ENCODE measurements at places on chromosomes 4 and X.

DNA sequence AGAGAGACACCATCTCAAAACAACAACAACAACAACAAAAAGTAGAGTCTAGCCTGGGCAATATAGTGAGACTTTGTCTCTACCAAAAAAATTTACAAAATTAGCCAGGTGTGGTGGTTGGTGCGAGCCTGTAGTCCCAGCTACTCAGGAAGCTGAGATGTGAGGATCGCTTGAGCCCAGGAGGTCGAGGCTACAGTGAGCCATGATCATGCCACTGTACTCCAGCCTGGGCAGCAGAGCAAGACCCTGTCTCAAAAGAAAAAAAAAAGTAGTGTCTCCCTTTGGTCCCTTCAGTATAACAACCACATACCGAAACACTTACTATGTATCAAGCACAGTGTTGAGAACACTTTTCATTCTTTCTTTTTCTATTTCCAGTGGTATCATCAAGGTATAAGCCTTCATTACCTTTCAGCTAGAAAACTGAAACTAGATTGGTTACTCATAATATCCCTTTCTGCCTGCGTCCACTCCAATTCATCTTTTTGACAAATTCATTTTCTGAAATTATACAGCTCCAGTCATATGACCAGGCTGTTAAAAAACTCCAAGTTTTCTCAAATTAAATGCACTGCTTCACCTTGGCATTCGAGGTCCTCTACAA is 54.1 kb downstream of the RPS6KA3 start:
- no peak for DNase-seq

GRCh38 chrX:6667048-6667768 is 132.3 kb upstream of the VCX3A start:
- DNase-seq: peak; percentile 40

- DNase-seq: no peak
Observed at GRCh38 chr4:8773124-8773931, 98.3 kb downstream of the HMX1 start.

DNA sequence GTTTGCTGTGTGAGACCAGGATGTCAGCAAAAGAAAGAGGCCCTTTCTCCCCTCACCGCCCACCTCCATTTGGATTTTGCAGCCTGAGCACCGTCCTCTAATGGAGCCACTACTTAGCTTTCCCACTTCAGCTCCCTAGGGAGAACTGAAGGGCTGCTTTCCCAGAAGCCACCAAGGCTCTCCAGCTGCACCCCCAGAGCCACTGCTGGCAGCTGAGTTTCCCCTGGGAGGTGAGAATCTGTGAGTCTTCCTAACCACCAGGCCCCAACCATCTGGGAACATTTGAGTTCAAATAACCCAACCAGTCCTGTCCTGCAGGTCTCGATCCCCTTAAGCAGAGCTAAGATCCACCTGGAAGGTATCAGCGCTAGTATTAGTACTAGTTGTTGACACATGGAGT is 173.1 kb upstream of the USP9X start:
- DNase-seq: peak; percentile 47

DNA sequence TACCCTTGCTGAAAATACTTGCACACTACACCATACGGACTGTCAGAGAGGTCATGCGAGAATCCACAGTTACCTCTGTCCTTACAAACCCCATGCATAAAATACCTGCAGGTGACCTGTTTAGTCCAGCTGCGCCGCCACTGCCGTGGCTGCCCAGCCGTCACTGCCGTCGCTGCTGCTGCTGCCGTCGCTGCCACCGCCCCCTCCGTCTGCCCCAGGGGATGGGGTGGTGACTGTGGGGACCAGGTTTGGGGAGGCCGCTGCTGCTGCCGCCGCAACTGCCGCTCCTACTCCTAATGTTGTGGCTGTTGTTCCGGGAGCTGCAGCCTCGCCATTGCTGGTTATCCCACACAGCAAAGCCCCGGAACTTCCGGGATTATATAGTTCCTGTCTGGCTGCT is 141.8 kb upstream of the ZCCHC13 start:
- no peak for DNase-seq

DNA sequence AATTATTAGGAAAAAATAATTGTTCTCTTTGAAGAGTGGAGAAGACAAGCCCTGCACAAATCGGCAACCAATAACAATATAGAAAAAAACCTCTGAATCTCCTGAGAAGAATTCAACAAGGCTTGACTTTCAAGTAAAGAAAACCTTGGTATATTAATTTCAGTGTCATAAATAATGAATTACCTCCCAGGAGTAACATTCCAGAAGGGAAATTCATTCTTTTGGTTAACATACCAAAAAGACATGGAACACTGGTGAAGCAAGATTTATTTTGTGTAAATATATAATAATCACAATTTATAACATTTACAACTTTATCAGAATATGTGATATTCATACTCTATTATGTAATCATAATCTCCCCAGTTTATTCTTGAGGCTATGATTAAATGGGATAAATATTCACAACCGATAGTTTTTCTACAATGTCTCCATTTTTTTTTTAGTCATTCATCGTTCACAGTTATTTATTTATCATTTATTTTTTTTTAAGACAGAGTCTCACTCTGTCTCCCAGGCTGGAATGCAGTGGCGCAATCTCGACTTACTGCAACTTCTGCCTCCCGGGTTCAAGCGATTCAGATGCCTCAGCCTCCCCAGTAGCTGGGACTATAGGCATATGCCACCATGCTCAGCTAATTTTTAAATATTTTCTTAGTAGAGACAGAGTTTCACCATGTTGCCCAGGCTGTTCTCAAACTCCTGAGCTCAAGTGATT is 53.0 kb upstream of the RPS6KA6 start:
- no peak for DNase-seq

DNA sequence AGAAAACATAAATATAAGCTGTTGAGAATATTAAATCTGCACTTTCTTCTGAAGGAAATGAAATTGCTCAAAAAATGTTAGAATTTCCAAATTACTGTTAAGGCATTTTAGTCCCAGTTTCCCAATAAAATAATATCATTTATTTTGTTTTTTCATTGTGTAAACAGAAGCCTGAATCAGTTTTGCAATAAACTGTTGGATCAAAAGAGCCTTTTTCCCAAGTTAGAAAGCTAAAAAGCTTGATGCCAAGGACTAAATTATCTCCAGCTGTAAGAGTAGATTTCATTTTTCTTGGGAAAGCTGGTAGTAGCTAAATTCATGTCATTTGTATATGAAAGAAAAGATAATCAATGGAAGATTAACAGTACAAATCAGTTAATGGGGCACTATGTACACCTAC is 95.8 kb downstream of the RNF150 start:
- DNase-seq: no peak

- DNase-seq: no peak
Observed at GRCh38 chrX:12657881-12658280, 133.3 kb upstream of the PRPS2 start.

DNA sequence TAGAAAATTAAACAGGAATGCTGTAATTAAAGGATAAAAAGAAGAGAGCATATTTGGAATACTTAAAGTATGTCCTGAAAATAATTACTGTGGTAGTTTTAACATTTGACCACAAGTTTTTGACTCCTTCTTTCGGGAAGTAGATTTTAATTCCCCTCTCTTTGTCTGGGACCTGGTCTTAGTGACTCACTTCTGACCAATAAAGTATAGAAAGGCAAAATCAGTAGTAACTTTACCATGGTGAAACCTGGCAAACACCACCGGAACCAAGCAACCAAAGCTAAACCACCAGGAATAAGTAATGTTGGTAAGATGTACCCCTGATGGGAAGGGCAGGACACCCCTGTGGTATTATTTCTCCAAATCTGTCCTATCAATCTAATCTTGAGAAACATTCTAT is 314.8 kb downstream of the PDHA2 start:
- DNase-seq: no peak

- DNase-seq: peak; percentile 69
Observed at GRCh38 chr4:125481334-125482045, 166.7 kb downstream of the FAT4 start.

- no peak for DNase-seq
Observed at GRCh38 chr4:128820671-128821070, 11.2 kb downstream of the JADE1 start.

DNA sequence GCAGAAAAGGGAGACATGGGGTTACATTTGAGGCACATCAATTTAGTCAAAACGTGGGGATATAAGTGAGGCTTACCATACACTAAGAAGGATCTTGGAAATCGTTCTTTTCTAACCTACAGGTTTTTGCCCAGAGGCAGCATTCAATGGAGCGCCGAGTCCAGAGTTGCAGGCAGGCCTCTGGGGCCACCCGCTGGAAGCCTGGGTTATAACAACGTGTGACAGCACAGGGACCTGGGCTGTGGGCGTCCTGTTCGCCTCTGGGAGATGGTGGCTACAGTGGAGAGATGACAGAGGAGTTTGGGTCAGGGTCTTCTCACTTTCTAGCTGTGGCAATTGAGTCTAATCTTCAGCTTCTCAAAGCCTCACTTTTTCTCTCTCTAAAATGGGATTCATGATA is 53.9 kb downstream of the ENPP6 start:
- DNase-seq: peak; percentile 74

GRCh38 chr4:1856071-1856942 is at the start of gene LETM1:
TSS of gene LETM1 (minus strand) at chr4:1856156. CDS start at chr4:1855950, 206 bp downstream.
- peak; percentile 97 for DNase-seq

GRCh38 chr4:2385516-2385915 is 32.9 kb downstream of the ZFYVE28 start:
- no peak for DNase-seq

- peak; percentile 76 for DNase-seq
Observed at GRCh38 chr4:76984127-76984526, 34.6 kb downstream of the SEPTIN11 start.

- DNase-seq: no peak
Observed at GRCh38 chr4:77309496-77309895, 152.5 kb downstream of the CCNG2 start.

DNA sequence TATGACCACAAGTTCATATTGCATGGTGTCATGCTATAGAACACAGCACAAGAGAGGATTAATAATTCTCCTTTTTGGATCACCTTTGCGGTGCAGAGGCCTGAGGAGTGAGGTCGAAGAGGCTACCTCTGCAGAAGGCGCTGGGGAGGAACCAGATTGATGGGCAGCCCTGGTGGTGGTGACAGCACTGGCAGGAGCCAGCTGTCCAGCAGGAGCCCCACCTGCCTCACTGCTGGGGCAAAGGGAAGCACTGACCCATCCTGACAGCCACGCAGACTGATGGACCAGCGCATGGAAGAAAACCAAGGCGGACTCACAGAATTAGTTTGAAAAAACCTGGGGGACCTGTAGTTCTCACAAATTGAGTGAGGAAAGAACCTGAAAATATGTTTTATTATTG is 50.9 kb downstream of the COX18 start:
- DNase-seq: no peak

GRCh38 chr4:55547466-55547770 is 709 bp upstream of the CLOCK start:
- DNase-seq: no peak

GRCh38 chr4:53907772-53908171 is 156.6 kb downstream of the CHIC2 start:
- no peak for DNase-seq

- no peak for DNase-seq
Observed at GRCh38 chrX:118779581-118779980, 44.0 kb upstream of the ZCCHC12 start.

DNA sequence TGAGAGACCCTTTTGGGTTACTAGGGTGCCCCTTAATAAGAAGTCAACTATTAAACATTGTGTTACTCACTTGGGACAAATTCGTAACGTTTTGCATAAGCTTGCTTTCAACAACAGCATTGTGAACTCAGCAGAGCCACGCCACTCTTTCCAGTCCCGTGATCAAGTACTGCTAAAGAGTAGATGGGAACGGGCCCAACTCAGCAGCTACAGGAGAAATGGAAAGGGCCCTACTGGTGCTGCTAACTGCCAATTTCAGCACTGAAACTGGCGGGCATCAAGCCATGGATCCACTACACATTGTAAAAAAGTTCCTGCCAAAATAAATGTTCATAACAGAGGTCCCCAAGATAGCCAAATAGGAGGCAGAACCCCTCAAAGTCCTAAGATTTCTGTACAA is 19.0 kb upstream of the DHX15 start:
- no peak for DNase-seq

DNA sequence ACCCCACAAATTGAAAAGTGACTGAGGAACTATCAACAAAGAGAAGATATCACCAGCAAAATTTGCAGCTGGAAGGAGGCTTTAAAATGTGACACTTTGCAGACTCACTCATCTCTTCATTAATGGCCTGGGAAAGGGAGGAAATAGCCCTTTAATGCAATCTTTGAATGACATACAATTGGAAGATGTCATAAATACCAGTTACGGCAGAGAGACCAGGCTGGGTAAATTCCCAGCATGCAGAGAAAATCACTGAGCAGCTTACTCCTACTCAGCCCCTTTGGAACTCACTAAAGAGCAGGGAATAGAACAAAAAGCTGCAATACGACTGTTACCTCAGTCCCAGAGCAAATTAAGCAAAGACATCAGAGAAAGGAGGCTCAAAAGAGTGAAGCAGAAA is 238.9 kb downstream of the HS3ST1 start:
- no peak for DNase-seq

GRCh38 chr4:63708661-63709060 is 700.6 kb downstream of the TECRL start:
- DNase-seq: no peak

DNA sequence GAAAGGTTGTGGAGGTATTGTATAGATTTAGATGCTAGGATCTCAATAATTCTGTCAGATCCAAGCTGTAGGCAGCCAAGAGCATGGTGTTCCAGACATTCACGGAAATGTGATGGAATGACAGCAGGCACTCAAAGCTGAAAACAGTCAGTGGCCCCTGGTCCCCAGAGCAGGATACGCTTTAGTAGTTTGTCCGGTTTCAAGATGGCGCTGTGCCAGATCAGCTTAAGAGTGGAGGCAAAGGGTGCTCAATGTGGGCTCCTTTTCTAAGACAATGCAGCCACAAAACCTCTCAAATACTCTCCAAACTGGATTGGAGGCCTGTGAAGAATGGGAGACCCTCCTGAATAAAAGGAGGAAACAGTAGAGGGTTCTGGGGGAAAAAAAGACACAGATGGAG is 291.2 kb upstream of the HS3ST1 start:
- no peak for DNase-seq

- DNase-seq: no peak
Observed at GRCh38 chr4:170274616-170275015, 184.9 kb upstream of the AADAT start.

GRCh38 chr4:156223985-156224384 is 270.3 kb upstream of the CTSO start:
- DNase-seq: no peak

DNA sequence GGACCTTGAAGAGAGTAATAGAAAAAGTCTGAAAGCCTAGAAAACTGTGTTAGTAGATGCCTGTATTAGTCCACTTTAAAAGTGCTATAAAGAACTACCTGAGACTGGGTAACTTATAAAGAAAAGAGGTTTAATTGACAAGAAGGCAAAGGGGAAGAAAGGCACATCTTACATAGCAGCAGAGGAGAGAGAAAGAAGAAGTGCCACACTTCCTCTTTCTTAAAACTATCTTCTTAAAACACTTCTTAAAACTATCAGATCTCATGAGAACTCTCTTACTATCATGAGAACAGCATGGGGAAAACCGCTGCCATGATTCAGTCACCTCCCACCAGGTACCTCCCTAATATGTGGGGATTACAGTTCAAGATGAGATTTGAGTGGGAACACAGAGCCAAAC is 18.8 kb upstream of the COL25A1 start:
- DNase-seq: no peak

GRCh38 chrX:40646489-40647306 is 663 bp downstream of the CXorf38 start:
- no peak for DNase-seq
